ENCODE measurements at places on chromosomes 12 and 14.

GRCh38 chr12:52636592-52637258, 15.3 kb downstream of the KRT2 start:
- no peak for DNase-seq

DNA sequence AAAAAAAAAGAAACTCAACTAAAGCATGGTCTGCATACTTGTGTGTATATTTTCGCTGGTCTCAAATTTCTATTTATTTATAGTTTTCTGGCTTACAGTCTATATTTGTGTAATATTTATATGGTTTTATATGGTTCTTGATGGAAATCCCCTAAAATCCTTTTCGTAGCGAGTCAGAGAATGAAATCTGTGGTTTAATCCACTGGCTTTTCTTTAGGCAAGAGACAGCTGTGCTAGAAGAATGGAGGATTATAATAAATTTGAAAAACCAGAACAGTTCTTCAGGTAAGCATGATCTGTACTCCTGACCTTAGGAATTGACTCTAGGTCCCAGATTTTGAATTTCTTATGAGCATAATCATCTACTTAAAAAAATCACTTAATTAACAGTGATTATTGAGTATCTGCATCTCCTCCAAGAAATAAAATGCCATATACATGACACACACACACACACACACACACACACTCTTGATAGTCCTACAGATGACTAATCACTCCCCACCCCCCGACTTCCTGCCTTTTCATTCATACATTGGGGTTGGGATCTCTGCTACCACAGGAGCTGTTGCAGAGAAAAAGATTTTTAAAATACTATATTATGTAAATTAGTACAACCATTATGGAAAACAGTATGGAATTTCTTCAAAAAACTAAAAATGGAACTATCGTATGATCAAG, 113.4 kb downstream of the CRADD start:
- no peak for DNase-seq

- DNase-seq: no peak
These were observed 30.6 kb upstream of the MMP17 start for GRCh38 chr12:131797588-131797934.

DNA sequence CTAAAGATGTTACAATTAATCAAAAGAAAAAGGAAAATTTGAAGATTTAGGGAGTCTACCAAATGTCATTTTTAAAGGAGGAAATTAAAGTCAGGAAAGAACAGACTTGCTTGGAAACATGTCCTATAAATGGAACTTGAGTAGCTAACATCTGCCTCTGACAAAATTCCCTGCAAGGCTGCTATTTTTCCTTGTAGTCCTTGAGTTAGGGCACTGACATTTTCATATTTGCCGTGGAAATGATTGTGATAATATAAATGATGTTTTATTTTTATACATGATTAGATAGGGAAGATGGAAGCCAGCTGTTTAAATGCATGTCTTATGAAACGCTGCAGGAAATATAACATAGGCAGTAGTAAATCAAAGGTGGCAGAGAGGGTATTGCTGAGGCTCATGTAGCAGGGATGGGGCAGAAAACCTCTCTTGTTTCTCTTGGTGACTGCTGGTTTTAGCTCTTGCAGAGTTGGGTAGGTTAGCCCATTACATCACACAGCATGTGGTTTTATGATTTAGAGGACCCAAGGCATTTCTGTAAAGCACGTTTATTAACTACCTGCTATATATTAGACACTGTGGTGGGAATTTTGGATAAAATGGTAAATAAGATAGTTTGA, 21.7 kb downstream of the NUBPL start:
- DNase-seq: no peak
